ENCODE measurements at places on chromosomes 16 and 17. TPM values are rescaled to one million over a fixed set of nuclear protein-coding genes. Genes with fewer than 3 reads are reported as not detected.

DNA sequence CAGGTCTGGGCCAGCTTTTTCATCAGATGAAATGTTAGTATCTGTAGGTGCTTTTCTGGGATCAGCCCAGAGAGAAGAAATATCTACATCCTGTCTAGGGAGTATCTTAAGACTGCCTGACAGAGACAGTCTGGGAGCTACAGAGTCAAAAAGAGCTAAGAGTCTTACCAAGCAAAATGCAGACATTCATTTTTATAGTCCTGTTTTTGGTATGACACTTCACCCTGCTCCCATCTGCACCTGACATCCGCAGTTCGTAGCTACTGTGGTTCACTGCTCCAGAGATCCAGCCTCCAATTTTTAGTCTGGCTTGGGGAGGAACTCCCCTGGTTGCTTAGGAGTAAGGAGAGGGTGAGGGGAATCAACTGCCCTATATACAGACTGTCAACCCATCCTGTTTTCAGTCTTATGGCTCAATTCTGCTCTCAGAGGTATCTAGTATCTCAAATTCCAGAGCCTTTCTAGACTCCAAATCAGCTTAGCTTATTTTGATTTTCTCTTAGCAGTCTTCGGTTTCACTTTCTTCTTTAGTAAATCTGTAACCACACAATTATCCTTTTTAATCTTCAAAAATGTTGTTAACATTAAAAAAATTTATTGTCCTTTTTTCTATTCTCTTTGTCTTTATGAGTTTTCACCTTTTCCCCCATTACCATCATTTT is 97.8 kb downstream of the TMEM100 start:
- H3K4me1 ChIP-seq = no peaks in the 10 kb centered on the region
- H3K36me3 ChIP-seq = no peaks in the 10 kb centered on the region
- DNase-seq = no peak
- H3K4me3 ChIP-seq = no peak overlapping the region
- H3K27me3 ChIP-seq = no peaks in the 10 kb centered on the region

The TBC1D3B gene
- 3.2 TPM for polyA plus RNA-seq

- H3K4me3 ChIP-seq = no peak overlapping the region
- H3K36me3 ChIP-seq = no peaks in the 10 kb centered on the region
- no peaks in the 10 kb centered on the region for H3K27me3 ChIP-seq
- DNase-seq = no peak
Observed at GRCh38 chr17:72011561-72011960, 109.3 kb upstream of the SOX9 start.

GRCh38 chr16:10851512-10851911 is 25.5 kb upstream of the CIITA start:
- H3K36me3 ChIP-seq = no peaks in the 10 kb centered on the region
- no peak for DNase-seq
- H3K27me3 ChIP-seq = no peaks in the 10 kb centered on the region
- H3K27ac ChIP-seq = no peak overlapping the region

Data from B cell (primary cell).